ENCODE measurements at places on chromosomes 11 and 22. TPM values are rescaled to one million over a fixed set of nuclear protein-coding genes. Genes with fewer than 3 reads are reported as not detected.

CTTN gene
- 197 TPM for total RNA-seq

MAJIN gene
- not detected for total RNA-seq

- DNase-seq = no peak
Observed at GRCh38 chr22:17303840-17304779, 65.2 kb upstream of the CECR2 start.

DNA sequence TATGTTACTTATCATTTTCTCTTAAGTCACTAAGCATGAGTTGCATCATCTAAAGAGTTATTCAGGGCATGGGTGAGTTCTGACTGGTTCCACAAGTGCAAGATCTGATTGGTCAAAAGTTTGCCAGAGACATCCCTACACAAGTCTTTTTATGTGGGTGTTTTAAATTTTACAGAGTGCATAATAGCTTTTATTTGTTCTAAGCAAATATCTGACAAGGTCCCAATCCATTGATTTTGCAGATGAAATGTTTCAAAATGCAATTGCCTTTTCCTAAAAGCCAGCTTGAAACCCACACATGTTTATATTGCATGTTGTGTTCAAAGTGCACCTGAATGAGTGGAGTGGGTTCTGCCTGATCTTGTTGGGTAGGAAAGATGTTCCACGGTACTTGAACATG, 101.7 kb upstream of the PAX6 start:
- no peak for DNase-seq

DNA sequence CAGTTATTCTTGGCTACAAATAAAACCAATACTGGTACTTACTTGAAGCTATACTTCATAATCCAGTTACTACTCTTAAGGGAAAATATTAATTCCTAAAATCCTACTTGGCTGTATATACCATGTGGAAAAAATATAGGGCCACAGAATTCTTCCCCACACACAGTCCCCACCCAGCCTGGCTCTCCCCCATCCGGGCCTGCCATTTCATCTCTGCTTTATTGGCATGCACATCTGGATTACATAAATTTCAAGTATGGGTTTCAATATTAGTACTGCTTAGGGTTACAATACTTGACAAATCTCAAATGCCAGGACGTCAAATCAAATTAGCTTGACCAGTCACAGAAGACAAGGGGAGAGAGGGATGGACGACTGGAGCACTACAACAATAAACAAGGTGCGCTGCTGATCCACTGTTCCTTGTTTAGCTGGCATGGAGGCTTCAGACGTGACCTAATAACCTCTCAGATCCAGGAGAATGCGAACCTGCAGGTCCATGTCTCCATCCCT, 81.4 kb downstream of the ABTB2 start:
- DNase-seq = no peak

GRCh38 chr22:50443197-50443596, 31.6 kb downstream of the SBF1 start:
- DNase-seq = peak; percentile 9

Data from body of pancreas (tissue), 4 donors.